ENCODE measurements at places on chromosomes 3 and 15.

GRCh38 chr3:71374582-71374981 lies 208.9 kb downstream of the FOXP1 start:
- DNase-seq: no peak

DNA sequence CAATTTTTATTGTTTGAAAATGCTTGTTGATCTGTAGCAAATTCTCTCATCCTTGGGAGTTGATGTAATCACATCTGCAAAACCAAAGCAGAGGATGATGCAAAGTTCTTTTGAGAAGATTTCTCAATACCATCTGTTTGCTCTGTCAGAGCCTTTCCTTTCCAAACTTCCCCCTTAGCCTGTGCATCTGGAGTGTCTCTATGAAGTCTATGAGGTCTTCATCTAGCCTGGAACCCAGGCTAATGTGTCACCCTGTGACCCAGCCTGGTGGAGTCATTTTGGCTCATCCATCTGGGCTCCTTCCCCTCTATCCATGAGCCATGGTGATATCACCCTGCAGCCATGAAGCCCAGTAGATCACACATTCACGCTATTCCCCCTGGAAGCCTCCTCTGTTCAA lies 123.2 kb upstream of the SLC7A14 start:
- DNase-seq: no peak

DNA sequence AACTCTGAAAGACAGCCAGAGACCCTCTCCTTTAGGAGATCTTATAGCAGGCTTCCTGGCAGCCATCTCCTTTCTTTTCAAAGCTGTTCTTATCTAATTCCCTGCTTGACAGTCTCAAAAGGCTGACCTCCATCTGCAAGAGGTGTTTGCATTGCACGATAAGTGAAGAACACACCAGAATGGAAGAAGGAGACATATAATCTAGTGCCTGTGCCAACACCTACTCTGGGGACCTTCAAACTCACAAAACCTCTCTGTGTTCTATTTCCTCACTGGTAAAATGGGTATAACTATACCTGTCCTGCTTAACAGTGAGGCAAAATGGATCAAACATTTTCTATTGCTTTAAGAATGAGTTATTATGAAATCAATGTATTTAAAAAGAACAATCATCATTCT lies 65.0 kb downstream of the WDR72 start:
- DNase-seq: no peak

DNA sequence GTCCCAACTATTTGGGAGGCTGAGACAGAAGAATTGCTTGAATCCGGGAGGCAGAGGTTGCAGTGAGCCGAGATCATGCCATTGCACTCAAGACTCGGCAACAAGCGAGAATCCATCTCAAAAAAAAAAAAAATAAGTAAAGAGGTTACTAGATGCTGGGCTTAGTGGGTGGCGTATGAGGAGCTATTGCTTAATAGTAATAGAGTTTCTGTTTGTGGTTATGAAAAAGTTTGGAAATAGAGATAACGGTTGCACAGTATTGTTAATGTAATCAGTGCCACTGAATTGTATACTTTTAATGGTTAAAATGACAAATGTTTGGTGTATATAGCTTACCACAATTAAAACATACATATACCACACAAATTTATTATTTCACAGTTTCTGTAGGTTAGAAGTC lies 14.7 kb upstream of the HHATL start:
- DNase-seq: no peak

GRCh38 chr15:48500595-48500994 lies 144.9 kb downstream of the FBN1 start:
- no peak for DNase-seq

DNA sequence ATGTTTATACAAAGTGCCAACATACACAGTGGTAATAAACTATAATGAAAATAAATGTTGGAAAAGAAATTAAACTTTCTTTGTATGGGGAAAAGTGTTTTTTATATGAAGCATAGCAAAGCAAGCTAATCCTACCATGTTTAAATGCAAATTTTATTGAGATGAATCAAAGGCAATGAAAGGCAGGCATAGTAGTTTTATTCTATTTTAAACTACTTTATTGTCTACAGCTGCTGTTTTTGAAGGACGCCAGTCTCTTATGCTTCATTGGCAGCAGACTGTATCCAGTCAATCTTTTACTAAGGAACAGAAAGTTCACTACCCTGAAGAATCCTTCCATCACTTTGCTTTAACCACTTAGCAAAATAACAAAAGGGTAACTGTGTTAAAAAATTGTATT lies 761.0 kb downstream of the ROBO2 start:
- no peak for DNase-seq

DNA sequence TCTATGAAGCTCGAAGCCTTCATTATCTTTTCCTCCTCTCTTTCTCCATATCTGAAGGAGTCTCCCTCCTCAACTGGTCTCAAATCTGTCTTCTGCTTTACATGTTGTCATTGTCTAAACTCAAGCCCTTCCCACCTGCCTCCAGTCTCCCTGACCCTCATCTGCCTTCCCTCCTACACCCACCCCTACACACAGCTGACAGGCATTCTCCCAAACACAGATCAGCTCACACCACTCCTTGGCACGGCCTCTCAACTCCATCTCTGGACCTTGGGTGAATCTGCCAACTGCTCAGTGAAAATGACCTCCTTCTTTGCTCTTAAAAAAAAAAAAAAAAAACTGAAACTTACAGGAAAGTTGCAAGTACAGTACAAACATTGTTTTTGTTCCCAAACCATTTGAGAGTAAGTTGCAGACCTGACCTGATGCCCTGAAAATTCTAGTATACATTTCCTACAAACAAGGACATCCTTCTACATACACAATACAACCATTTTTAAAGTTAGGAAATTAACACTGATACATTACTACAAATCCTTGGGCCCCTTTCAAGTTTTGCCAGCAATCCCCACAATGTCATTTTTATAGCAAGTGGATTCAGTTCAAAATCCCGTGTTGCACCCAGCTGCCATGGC lies 49.4 kb upstream of the UBE2E1 start:
- no peak for DNase-seq

GRCh38 chr3:95037927-95038326 lies 975.1 kb downstream of the NSUN3 start:
- DNase-seq: no peak

DNA sequence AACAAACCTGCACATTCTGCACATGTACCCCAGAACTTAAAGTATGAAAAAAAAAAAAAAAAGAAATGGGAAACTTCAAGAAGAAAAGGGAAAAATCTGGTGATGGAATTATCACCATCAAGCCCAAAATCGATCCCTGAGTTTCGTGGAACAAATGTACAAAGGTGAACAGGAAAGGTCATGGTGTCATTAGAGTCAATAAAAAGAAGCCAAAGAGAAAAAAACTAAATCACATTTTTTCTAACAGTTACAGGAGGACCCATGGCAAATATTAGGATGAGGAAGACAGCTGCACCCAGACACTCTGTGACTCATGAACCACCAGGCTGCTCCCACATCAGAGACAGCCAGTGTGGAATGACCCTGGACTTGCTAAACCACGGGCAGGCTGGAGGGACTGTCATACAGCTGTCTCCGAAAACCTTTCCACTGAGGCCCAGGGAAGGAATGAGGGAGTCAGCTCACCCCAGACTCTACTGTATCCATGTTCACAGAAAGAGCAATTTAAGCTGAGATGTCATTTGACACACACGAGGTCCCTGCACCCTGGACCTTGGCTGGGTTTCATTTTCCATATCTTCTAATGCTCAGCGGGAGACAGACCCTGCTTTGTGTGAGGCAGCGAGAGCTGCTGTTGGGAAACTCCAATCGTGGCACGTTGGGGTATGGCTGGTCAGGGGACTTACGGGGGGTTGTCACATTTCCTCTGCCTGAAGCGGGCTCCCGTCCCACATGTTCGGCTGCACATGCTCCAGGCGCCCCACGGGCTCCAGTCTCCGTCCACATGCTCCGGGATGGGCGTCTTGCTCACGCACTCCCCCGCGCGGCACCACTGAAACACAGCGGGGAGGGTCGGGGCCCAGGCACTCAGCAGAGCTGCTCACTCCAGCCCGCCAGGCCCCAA lies 210.2 kb downstream of the ADAMTS17 start:
- DNase-seq: no peak

DNA sequence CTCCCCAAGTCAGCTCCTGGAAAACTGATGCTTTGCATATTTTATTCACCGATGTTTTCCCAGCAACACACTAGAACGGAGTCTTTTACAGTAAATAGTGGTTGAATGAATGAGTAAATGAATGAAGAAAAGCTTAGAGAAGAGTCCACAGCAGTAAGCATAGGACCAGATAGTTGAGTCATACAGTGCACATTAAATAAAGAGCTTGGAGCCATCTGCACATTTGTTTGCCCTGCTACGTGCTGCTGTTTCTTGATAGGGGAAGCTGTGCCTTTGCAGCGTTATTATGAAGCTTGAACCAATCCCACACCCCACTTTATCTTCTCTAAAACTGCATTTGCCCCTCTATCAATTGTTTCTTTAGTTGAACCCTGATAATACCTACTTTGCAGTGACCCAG lies 1.2 kb downstream of the FAM98B start:
- no peak for DNase-seq

GRCh38 chr15:88057836-88058235 lies 198.7 kb downstream of the NTRK3 start:
- no peak for DNase-seq

DNA sequence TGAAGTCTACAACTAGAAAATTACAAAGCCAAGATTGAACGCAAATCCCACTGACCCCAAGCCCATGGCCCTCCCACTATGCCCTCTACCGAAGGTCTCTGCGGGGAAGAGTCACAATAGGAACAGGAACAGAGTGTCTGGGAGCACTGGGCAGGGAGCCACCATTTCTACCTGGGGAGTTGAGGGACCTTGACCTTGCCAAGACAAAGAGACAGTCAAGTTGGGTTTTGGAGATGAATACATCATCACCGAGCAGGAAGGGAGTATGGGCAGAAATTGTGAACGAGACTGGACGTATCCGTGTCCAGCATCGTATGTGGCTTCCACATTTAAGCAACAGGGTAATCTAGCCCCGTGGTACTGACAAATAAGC lies 30.8 kb upstream of the BFSP2 start:
- DNase-seq: no peak

DNA sequence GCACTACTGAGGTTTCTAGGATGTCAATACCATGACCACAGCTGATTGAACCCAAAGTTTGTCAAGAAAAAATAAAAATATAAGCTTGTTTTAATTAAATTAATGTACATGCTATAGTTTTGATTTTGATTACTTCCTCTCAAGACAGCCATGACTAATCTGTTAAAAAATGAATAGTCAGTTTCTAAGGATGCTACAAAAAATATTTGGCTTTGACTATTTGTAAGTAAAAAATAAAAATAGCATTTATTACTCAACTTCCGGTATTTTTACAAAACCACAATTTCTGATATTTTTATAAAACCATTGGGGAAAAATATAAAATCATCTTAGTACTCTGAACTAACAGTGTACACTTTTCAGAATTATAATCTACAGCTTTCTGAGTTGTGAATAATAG lies 12.1 kb upstream of the TEX9 start:
- no peak for DNase-seq

GRCh38 chr15:33011976-33012375 lies 182.5 kb downstream of the FMN1 start:
- no peak for DNase-seq

DNA sequence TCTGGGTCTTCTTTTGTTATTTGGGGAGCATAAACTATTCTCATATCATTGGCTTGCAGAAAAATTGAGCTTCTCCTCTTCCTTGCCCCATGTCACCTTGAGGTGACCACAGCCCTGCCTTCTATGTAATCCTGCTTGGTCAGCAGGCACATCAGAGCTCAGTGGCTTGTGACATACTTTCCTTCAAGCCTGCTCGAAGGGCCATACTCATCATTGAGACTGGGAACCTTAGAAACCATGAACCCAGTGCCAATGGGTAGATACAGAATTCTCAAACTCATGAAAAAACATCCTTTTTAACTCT lies 3.7 kb upstream of the CCR2 start:
- no peak for DNase-seq

DNA sequence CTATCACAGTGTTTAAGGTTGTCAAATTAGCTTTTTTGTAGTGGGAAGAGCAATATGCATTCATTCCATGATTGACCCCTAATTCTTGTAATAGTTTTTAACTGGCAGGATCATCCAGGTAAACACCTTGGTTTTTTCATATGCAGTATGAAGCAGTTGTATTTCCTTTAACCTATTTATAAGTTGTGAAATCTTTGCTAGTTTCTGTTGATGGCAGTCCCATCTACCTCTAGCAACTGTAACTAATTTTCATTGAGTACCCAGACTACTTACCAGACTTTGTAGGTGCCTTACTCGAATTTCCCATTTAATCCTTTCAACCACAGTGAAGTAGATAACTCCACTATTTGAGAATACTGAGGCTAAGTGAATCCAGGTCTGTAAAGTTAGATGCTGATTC lies 6.1 kb downstream of the FXR1 start:
- DNase-seq: no peak

DNA sequence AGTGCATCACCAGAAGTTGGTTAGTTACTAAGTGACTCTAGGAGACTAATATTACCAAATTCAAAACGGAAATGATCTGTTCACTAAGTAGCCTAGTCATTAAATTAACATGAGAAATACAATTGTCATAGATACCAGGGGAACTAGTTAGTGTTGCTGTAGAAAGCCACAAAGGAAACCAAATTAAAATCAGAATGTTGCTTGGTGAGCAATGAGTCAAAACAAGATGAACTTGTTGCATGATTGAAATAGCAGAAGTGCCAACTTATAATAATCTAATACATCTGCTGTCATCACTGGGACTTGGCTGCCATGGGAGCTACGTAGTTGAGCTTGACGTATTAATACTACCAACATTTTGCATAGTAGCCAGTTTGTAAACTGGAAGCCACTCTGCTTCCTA lies 458.1 kb downstream of the DIPK2A start:
- no peak for DNase-seq

- no peak for DNase-seq
Measured at GRCh38 chr15:86373147-86373546, 293.5 kb downstream of the AGBL1 start.

- no peak for DNase-seq
Measured at GRCh38 chr3:48695393-48695753, 9.7 kb upstream of the NCKIPSD start.

GRCh38 chr3:59856934-59857460 lies 807.2 kb upstream of the CFAP20DC start:
- no peak for DNase-seq

DNA sequence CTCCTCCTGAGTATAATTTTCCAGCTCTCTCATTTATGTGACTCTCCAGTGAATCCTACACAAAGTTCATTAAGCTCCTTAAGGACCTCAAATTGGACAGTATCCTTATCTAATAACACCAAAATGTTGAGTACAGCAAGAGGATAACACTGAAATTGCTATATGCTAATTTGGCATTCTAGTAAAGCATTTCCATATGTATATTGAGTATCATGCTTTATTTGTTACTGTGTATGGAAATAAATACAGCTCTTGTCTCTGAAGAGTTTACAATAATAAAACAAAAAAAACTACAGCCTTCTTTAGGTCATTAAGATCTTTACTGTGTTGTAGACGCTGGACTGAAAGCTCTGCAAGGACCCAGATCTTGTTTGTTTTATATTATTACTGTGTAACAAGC lies 1341.3 kb downstream of the ROBO1 start:
- no peak for DNase-seq

- DNase-seq: no peak
Measured at GRCh38 chr15:57229051-57229450, 147.3 kb upstream of the CGNL1 start.

- DNase-seq: no peak
Measured at GRCh38 chr3:157312376-157312745, 124.3 kb upstream of the PTX3 start.

All from stimulated activated CD8-positive, alpha-beta memory T cell treated with anti-CD3 and anti-CD28 coated beads, Interleukin-4, amount 100 ng/mL, for 24 hours (primary cell).